ENCODE measurements at places on chromosomes 11 and 22. TPM values are rescaled to one million over a fixed set of nuclear protein-coding genes. Genes with fewer than 3 reads are reported as not detected.

EHF gene
- 286 TPM for total RNA-seq

- H3K4me3 ChIP-seq = no peak overlapping the region
- H3K27me3 ChIP-seq = no peaks in the 10 kb centered on the region
- H3K27ac ChIP-seq = no peak overlapping the region
- peaks cover 6% of the 10 kb centered on the region for H3K4me1 ChIP-seq
Measured at GRCh38 chr11:116892374-116892773, 55.0 kb upstream of the APOA1 start.

GRCh38 chr11:101523634-101524260 lies 60.1 kb downstream of the TRPC6 start:
- H3K4me3 ChIP-seq = no peak overlapping the region
- no peaks in the 10 kb centered on the region for H3K4me1 ChIP-seq
- DNase-seq = no peak
- no peaks in the 10 kb centered on the region for H3K36me3 ChIP-seq
- H3K27ac ChIP-seq = no peak overlapping the region
- no peaks in the 10 kb centered on the region for H3K27me3 ChIP-seq

GRCh38 chr11:61194169-61194671 lies 9.1 kb upstream of the PGA3 start:
- H3K36me3 ChIP-seq = no peaks in the 10 kb centered on the region
- H3K27ac ChIP-seq = no peak overlapping the region
- no peaks in the 10 kb centered on the region for H3K4me1 ChIP-seq
- no peak overlapping the region for H3K4me3 ChIP-seq
- DNase-seq = no peak

DNA sequence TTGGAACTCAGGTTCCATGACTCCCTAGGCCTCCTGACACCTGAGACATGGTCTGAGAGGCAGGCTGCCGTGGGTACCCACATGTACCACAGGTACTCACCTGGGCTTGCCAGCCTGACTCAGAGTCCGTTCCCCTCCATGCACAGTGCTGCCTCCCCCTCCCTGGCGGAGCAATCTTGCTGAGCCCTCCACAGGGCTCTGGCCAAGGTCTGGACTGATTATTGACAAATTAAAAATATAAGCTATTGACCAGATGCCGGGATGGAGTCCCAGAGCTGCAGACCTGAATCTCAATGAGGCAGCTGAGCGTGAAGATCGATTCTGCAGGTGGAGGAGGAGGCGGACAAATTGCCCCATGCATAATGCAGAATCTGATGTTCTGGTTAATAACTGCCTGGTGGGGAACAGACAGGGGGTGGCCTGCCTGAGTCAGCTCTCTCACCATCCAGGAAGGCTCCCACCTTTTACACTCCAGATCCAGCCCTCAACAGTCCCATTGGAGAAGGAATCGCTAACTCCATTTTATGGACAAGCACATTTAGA lies 422.7 kb downstream of the MIAT start:
- no peak for DNase-seq
- H3K27ac ChIP-seq = no peak overlapping the region
- H3K4me3 ChIP-seq = no peak overlapping the region
- H3K27me3 ChIP-seq = peaks cover 55% of the 10 kb centered on the region
- no peaks in the 10 kb centered on the region for H3K4me1 ChIP-seq
